ENCODE measurements at places on chromosomes 7 and 10.
A peak's percentile ranks its signal among the peaks of the same experiment; 100 is the strongest.

- DNase-seq = no peak
- no peak overlapping the region for H3K27ac ChIP-seq
- no peaks in the 10 kb centered on the region for H3K27me3 ChIP-seq
- H3K4me1 ChIP-seq = no peaks in the 10 kb centered on the region
These were observed 40.6 kb upstream of the PIK3CG start for GRCh38 chr7:106824458-106824857.

DNA sequence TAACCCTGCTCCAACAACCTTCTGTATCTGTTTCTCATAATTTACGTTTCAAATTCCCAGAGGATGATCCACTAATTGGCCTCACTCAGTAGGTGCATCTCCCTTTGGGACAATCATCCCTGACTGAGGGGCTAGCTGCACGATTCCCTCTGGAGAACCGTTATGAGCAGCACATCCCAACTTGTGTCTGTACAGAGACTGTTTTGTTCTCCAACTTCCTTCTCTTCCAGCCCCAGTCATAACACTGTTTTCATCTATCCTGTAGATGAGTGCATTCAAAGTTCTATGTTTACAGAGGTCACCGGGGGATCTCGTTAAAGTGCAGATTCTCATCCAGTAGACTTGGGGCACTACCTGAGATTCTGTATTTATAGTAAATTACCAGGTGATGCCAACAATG is 187.2 kb downstream of the REEP3 start:
- H3K4me3 ChIP-seq = no peak overlapping the region
- no peaks in the 10 kb centered on the region for H3K27me3 ChIP-seq
- H3K27ac ChIP-seq = peak overlapping the region; percentile 73
- no peaks in the 10 kb centered on the region for H3K36me3 ChIP-seq

GRCh38 chr7:105270117-105270516 is 118.6 kb downstream of the SRPK2 start:
- no peak for DNase-seq
- H3K4me3 ChIP-seq = no peak overlapping the region
- peaks cover 10% of the 10 kb centered on the region for H3K4me1 ChIP-seq
- H3K36me3 ChIP-seq = no peaks in the 10 kb centered on the region
- H3K27ac ChIP-seq = no peak overlapping the region
- no peaks in the 10 kb centered on the region for H3K27me3 ChIP-seq

DNA sequence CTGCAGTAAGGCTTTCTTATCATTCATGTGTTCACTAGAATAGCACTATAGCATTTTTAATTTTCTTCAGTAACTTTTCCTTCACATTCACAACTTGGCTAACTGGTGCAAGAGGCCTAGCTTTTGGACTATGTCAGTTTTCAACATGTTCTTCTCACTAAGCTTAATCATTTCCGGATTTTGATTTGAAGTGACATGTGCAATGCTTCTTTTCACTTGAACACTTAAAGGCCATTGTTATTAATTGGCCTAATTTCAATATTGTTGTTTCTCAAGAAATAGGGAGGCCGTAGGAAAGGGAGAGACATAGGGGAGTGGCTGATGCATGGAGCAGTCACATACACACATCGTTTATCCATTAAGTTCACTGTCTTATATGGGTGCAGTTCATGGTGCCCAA is 151.2 kb upstream of the NFE2L3 start:
- H3K36me3 ChIP-seq = no peaks in the 10 kb centered on the region
- H3K4me1 ChIP-seq = peaks cover 11% of the 10 kb centered on the region
- H3K27ac ChIP-seq = no peak overlapping the region
- no peaks in the 10 kb centered on the region for H3K27me3 ChIP-seq
- no peak overlapping the region for H3K4me3 ChIP-seq

GRCh38 chr7:127239814-127240213 is 12.9 kb downstream of the GRM8 start:
- H3K27me3 ChIP-seq = no peaks in the 10 kb centered on the region
- no peaks in the 10 kb centered on the region for H3K4me1 ChIP-seq
- H3K36me3 ChIP-seq = no peaks in the 10 kb centered on the region
- no peak overlapping the region for H3K27ac ChIP-seq
- no peak overlapping the region for H3K4me3 ChIP-seq

GRCh38 chr7:107353701-107354100 is 116.2 kb upstream of the GPR22 start:
- no peak for DNase-seq
- no peaks in the 10 kb centered on the region for H3K4me1 ChIP-seq
- H3K36me3 ChIP-seq = no peaks in the 10 kb centered on the region
- H3K27ac ChIP-seq = no peak overlapping the region
- no peaks in the 10 kb centered on the region for H3K27me3 ChIP-seq
- no peak overlapping the region for H3K4me3 ChIP-seq

DNA sequence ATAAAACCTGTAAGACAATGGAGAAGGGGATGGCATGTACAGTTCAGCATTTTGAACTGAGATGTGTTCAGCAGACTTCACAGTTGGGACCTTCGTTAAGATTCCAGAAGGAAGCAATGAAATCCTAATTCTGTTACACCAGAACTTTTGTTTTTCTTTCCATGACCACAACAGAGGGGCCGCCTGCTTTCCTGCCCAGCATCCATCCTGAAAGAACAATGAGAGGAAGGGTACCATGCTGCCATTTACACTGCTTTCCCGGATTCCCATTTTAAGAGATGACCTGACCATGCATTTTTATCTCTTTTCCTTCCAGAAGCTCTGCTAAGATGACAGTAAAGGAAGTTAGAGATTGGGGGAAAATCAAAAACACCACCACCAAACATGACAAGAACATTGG is 92.7 kb downstream of the PIP4K2A start:
- DNase-seq = no peak
- H3K27ac ChIP-seq = no peak overlapping the region
- peaks cover 39% of the 10 kb centered on the region for H3K4me1 ChIP-seq
- H3K4me3 ChIP-seq = no peak overlapping the region
- H3K36me3 ChIP-seq = no peaks in the 10 kb centered on the region

- no peak for DNase-seq
- no peaks in the 10 kb centered on the region for H3K36me3 ChIP-seq
- H3K27ac ChIP-seq = no peak overlapping the region
- no peak overlapping the region for H3K4me3 ChIP-seq
- peaks cover 9% of the 10 kb centered on the region for H3K4me1 ChIP-seq
- no peaks in the 10 kb centered on the region for H3K27me3 ChIP-seq
These were observed 303.1 kb downstream of the WDR11 start for GRCh38 chr10:121154310-121154709.

- H3K4me1 ChIP-seq = no peaks in the 10 kb centered on the region
- H3K36me3 ChIP-seq = no peaks in the 10 kb centered on the region
- H3K4me3 ChIP-seq = no peak overlapping the region
These were observed 59.8 kb upstream of the OPN4 start for GRCh38 chr10:86594535-86594934.

GRCh38 chr7:82595176-82595575 is 151.6 kb upstream of the CACNA2D1 start:
- H3K4me3 ChIP-seq = no peak overlapping the region
- no peak overlapping the region for H3K27ac ChIP-seq
- no peaks in the 10 kb centered on the region for H3K4me1 ChIP-seq
- H3K36me3 ChIP-seq = no peaks in the 10 kb centered on the region
- no peak for DNase-seq

GRCh38 chr7:28155964-28156363 is 24.6 kb downstream of the JAZF1 start:
- no peaks in the 10 kb centered on the region for H3K27me3 ChIP-seq
- H3K4me3 ChIP-seq = no peak overlapping the region
- no peak for DNase-seq
- H3K4me1 ChIP-seq = peaks cover 26% of the 10 kb centered on the region
- no peaks in the 10 kb centered on the region for H3K36me3 ChIP-seq

DNA sequence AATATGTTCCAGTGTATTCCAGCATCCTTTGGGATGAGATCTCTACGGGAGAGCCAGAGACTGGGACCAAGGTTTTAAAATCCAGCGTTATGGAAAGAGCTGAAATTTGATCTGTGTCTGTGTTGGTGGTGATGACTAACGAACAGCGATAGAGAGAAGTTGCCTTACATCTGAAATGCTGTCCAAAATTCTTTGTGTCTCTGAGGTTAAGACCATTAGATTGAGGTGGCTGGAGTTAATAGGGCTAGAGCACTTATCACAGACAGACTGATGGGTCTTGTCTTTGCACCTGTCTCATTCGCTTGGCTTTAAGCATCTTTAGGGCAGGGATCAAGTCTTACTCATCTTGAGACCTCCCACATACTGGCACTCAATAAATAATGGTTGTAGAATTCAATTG is 41.0 kb upstream of the RAPGEF5 start:
- no peak overlapping the region for H3K27ac ChIP-seq
- no peaks in the 10 kb centered on the region for H3K27me3 ChIP-seq
- no peaks in the 10 kb centered on the region for H3K36me3 ChIP-seq
- H3K4me3 ChIP-seq = no peak overlapping the region
- no peak for DNase-seq

DNA sequence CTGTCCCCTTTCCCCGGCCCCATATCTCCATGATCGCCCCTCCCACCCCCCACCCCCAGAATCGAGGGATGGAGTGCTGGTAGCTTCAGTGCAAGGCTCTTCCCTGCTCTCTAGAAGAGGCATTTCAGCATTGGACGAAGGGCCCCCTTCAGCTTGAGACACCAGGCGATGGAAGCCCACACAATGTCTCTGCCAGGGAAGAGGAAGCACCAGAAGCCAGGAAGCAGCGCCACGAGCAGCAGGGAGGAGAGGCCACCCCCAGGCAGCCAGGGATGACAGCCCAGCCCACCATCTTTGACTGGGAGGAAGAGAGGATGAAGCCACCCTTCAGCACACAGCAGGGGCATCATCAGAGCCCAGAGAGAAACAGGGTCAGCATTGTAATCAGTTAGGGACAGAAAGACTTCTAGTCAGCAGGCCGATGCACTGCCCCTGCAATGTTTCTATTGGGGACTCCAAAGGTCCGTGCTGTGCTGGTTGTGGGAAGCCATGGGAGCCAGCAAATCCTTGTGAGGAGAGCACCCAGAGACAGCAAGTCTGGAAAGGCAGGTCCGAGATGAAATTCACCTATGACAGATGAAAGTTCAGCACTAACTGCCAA is 15.7 kb downstream of the TMEM72 start:
- H3K27ac ChIP-seq = no peak overlapping the region
- no peaks in the 10 kb centered on the region for H3K4me1 ChIP-seq
- DNase-seq = no peak
- no peaks in the 10 kb centered on the region for H3K36me3 ChIP-seq

- H3K27ac ChIP-seq = no peak overlapping the region
- DNase-seq = no peak
- H3K36me3 ChIP-seq = no peaks in the 10 kb centered on the region
- peaks cover 26% of the 10 kb centered on the region for H3K4me1 ChIP-seq
These were observed 57.2 kb downstream of the CALML3 start for GRCh38 chr10:5581670-5582566.

- H3K4me3 ChIP-seq = no peak overlapping the region
- H3K36me3 ChIP-seq = peaks cover 15% of the 10 kb centered on the region
- no peak overlapping the region for H3K27ac ChIP-seq
These were observed 3.8 kb downstream of the MAD1L1 start for GRCh38 chr7:2228921-2229320.

DNA sequence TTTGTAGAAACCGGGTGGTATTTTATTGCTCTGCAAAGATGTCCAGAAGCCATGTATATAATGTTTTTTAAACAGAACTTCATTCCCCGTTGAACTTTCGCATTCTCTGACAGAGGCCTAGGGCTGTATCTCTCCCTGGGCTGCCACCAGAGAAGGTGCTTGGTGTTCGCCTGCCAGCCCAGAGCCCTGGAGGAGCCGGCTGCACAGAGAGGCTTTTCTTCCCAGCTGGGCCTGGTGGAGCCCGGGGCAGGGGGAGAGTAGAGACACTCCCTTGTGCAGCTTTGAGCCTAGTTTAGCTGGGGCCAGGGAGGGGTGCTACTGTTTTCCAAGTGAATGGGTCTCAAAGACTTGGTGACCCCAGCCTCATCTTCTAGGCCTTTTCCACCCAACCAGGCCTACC is 13.6 kb upstream of the TRIM8 start:
- H3K27ac ChIP-seq = peak overlapping the region; percentile 73
- no peaks in the 10 kb centered on the region for H3K27me3 ChIP-seq
- peaks cover 54% of the 10 kb centered on the region for H3K4me1 ChIP-seq
- no peak for DNase-seq

DNA sequence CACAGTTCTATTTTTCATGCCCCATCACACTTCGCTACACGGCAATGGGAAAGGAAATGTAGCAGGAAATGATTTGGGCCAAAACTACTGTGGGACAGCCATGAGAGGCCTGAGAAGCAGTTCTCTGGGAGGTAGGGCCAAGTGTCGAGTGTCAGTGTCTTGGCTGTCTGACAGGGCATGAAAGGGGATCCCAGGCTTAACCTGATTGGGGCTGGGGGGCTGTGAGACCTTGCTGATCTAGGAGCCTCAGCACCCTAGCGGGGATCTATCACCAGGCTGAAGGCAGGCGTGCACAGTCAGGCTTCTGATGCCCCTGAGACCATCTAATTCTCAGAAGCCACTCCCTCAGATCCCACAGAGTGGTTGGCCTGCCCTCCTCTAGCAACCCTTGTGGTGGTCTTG is 58.2 kb upstream of the SLC25A13 start:
- H3K36me3 ChIP-seq = no peaks in the 10 kb centered on the region
- H3K4me3 ChIP-seq = no peak overlapping the region
- H3K27me3 ChIP-seq = no peaks in the 10 kb centered on the region
- DNase-seq = peak; percentile 5
- no peak overlapping the region for H3K27ac ChIP-seq

DNA sequence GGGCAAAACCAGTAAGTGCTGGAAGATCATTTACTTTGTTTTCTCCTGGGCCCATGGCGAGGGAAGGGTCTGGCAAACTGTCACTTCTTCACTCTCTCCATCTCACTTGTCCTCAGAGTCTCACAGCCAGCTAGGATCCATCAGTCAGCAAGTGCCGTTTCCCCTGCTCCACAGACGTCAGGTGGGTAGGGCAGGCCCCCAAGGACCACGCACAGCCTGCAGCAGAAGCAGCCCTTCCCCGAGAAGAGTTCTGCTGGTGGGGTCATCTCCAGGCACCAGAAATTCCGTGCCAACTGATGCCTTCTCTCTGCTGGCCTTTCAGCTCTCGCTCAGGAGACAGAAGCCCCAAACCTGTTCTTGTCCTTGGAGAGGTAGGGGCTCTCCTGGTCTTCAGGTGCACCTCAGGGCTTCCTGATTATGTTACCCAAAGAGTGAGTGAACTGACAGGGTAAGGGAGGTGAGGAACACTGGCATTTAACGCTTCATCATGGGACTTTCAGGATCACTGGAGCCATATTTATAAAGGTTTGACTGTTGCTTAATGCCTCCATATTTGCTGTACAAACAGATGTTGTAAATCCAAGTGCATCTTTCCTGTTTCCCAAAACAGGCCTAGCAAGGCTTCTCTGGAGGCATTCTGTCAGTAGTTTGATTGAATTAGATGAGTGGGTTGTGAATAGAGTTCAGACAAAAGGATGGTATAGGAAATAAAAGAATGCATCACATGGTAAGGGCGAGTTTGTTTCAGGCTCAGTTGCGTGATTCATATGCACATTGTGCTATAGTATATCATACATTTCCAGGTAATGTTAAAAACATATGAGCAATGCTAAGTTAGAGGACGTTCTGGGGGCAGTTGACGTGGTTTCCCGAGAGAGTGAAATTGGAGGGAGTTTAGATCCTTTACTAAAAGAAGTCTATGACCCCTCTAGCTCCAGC is 13.7 kb upstream of the TSPAN15 start:
- no peak overlapping the region for H3K4me3 ChIP-seq
- H3K36me3 ChIP-seq = no peaks in the 10 kb centered on the region
- peaks cover 24% of the 10 kb centered on the region for H3K4me1 ChIP-seq
- no peaks in the 10 kb centered on the region for H3K27me3 ChIP-seq
- no peak for DNase-seq
- H3K27ac ChIP-seq = peak overlapping the region; percentile 69
